ENCODE measurements at places on chromosomes 3 and 15.

GRCh38 chr3:24533561-24534193 is 39.0 kb upstream of the THRB start:
- no peak for DNase-seq

DNA sequence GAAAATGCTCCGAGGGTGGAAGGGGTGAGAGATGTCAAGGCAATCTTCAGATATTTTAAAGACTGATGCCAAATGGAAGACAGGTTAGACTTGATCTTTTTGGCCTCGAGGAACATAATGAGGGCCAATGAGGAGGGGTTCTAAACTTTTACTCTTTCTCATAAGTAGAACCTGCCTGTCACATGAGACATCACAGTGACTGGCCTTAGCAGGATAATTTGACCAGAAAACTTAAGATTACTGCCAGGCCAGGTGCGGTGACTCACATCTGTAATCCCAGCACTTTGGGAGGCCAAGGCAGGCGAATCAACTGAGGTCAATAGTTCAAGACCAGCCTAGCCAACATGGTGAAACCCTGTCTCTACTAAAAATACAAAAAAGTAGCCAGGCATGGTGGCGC is 12.2 kb downstream of the TM4SF4 start:
- DNase-seq: no peak

- no peak for DNase-seq
These were observed 385.6 kb downstream of the NR2F2 start for GRCh38 chr15:96716075-96716474.

GRCh38 chr3:149585401-149585726 is 72.5 kb downstream of the WWTR1 start:
- no peak for DNase-seq

DNA sequence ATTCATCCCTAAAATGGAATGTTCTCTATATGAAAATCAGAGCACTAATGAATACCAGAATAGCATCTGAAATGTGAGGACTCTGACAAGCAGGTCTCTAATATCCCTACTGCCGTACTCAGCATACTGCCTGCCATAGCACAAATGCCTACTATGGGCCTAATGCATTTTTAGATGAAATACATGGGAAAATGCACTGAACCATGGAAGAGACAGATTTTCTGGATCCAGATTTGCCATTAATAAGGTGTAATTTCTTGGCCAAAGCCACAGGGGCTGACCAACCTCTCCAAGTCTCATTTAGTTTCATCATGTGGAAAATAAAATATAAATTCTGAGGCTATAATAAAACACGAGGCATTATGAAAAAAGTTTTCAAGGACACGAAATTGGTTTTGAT is 123.8 kb downstream of the CBLB start:
- no peak for DNase-seq

GRCh38 chr3:128351546-128351945 is 115.1 kb downstream of the DNAJB8 start:
- DNase-seq: no peak

- DNase-seq: no peak
These were observed 4.3 kb upstream of the SCG3 start for GRCh38 chr15:51677021-51677420.
